Activated CD4-positive, alpha-beta memory T cell treated with anti-CD3 and anti-CD28 coated beads for 36 hours (primary cell): ENCODE measurements at places on chromosomes 6 and 20. TPM values are rescaled to one million over a fixed set of nuclear protein-coding genes. Genes with fewer than 3 reads are reported as not detected.
A peak's percentile ranks its signal among the peaks of the same experiment; 100 is the strongest.

DNA sequence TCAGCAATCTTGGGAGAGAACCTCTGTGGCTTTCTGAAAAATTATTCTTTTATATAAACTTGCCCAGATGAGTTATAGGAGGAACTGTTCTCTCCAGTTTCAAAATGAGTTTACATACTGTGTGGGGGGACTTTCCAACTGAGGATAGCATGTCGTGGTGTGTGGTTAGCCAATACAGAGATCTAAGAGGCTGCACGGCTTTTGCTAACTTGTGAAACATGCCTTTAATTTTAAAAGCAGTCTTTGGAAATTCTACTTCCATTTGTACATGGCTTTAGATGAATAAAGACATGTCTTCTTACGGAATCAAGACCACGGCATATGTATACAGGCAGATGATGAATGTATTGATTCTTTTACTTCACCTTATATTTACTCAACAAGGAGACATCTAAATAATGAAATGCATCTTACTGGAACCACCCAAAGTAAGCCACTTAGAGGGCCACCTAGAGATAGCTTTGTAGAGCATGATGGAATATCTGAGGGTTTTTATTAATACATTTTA is 39.8 kb downstream of the HIVEP1 start:
- peak; percentile 78 for DNase-seq

GRCh38 chr20:38203337-38203980 is 38.4 kb upstream of the TGM2 start:
- DNase-seq, result no peak

HIVEP2 gene
- total RNA-seq, result 24.3 TPM

PABPC1L gene
- total RNA-seq, result 70.7 TPM

DNA sequence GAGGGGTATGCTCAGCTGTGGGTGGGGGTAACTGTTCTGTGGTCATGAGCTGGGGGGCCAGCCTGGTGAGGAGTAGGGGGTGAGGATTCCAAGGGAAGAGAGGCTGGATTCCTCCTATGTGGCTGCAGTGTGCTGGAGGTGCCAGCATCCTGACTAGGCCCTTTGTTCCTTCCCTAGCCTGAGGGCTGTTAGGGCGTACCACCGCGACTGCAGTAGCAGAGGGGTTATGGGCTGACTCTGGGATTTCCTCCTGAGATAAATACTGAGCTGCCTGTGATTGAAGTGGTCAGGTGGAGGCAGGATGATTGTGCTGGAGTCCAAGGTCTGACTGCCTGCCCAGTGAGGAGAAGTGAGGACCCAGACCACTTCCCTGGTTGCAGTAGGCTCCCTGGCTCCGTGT is 205.3 kb downstream of the ADGRG6 start:
- DNase-seq, result no peak

DNA sequence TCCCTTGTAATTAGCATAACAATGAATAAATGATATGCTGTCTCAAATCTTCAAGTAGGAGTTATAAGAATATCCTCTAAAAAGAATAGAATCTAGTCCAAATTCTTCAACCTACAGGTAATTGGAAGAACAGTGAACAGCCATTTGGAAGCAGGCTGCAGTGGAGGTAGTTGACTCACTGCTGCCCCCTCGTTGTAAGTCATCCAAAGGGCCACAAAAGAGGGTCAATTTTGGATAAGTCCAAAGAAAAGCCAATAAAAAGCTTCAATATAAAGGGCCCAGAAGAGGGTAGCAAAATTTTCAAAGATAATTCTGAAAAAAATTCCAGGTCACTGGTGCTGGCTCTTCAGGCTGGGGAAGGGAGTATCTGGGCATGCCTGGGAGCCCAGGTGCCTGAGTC is 60.8 kb upstream of the SSTR4 start:
- DNase-seq, result no peak

LY6G5B gene
- 9.2 TPM for total RNA-seq

DNA sequence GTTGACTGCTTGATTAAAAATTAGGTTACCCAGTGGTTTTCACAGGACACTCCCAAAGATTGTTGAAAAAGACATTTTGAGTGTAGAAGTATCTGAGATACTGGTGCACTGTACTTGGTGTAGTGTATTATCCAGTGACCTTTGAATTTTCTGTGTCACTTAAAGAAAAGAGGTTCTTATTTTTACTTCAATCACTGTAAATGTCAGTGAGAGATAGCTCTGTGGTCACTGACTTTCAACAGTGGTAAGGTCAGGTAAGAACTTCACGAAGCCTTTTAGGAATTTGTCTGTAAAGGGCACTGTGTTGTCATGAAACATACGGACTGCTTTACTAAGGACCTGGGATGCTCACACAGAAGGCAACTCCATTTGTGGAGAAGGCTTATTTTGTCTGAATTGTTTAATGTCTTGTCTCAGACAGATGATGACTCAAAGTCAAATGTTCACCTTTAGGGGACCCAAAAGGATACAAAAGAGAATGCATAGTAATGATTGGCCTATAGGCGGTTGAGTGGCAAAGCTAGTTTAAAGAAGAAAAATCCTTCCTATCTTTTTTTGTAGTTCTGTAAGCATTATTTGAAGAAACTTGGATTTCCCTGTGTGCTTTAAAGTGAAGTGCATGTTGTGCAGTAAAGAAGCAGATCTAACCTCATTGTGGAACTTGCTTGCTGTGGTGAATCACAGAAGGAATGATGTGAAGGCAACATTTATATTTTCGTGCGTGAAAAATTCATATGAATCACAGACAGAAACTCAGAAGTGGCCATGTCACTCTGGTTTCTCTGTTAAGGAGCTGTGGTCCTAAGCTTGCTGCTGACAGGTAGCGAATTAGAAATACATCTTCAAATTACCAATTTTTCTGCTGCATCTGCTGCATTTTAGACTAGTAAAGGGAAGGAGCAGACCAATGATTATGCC is 47.3 kb downstream of the ZFAND3 start:
- DNase-seq, result no peak

SLCO4A1 gene
- 29.6 TPM for total RNA-seq

DNA sequence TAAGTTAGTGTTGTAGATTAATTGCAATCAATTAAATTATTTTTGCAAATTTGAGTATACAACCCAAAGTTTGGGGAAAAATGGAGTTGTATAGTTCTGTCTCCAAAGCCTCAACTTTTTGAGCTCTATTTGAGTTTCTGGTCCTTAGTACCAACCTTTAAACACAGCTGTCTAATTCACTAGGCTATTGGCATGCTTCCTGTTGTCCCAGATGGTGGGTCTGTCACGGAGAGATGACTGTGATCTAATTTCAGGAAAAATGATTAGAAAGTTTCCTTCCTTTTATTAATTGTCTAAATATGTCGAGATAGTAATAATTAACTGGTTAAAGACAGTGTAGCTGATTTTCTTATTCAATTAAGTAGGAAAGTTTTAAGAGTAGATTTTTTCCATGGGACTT is 109.6 kb downstream of the SCAF8 start:
- no peak for DNase-seq

DNA sequence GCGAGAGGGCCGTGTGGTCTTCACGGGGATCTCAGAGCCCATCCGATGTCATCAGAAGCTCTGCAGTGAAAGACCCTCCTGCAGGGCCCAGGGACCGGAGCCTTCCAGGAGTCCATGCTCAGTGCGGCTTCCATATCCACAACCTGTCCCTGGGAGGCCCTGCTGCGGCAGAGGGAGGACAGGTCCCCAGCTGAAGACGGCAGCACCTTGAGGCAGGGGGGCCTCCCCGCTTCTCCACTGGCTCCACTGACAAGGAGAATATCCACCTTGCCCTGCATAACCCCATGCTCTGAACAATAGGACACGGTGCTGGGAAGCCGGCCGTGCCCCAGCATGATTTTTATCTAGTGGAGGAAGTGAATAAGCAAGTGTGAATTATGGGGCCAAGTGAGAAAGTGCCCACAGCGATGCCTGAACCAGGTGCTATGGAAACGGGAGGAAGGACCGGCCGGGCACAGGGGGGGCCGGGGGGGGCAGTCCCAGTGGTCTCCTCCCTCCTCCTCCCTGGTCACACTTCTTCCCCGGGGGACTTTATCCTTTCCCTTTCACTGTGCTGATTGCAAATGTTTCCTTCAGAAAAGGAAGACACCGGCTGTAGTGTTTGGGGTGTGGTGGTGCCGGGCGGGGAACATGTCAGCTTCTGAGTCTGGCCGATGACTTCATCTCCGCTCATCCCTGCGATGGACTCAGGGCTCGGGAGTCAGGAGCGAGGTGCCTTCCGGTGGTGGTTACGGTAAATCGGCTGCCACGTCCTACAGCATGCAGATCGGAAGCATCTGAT is 225.1 kb downstream of the ERMARD start:
- no peak for DNase-seq

OOEP gene
- total RNA-seq, result 0.45 TPM

- no peak for DNase-seq
These were observed 224.5 kb downstream of the FOXC1 start for GRCh38 chr6:1834207-1834606.

GRM1 gene
- not detected for total RNA-seq

RRAGD gene
- total RNA-seq, result 16.4 TPM

GRCh38 chr20:9629831-9630230 is 115.4 kb downstream of the LAMP5 start:
- no peak for DNase-seq

CCM2L gene
- not detected for total RNA-seq

TBXT gene
- total RNA-seq, result not detected
